ENCODE measurements at places on chromosomes 5 and 9.

DNA sequence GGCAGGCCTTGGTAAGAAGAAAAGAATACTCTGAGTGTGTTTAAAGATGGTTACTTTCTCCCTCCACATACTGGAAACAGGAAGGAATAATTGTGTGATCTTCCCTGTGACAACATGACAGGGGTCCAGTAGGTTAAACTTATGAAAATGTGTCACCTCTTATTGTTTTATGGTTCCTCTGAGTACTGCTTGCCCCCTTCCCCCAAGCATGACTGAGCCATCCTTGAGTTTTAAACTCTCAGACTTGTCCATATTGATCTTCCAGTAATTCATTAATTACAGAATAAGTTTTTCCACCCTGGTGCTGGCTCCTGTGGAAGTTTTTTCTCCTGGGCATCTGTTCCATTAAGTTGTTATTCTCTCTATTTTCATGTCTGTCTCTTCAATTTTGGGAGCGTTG lies 95.8 kb downstream of the CNTLN start:
- no peak for DNase-seq

GRCh38 chr9:111572950-111573604 lies 26.4 kb downstream of the PTGR1 start:
- no peak for DNase-seq

GRCh38 chr9:123470121-123470782 lies 114.3 kb downstream of the CRB2 start:
- no peak for DNase-seq

DNA sequence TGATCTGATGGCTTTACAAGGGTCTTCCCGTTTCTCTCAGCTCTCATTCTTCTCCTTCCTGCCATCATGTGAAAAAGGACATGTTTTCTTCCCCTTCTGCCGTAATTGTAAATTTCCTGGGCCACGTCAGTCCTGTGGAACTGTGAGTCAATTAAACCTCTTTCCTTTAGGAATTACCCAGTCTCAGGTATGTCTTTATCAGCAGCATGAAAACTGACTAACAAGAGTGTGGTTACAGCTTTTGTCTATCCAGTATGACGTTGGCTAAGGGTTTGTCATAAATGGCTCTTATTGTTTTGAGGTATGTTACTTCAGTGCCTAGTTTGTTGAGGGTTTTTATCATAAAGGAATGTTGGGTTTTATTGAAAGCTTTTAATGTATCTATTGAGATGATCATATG lies 501.6 kb downstream of the CAAP1 start:
- DNase-seq: no peak

DNA sequence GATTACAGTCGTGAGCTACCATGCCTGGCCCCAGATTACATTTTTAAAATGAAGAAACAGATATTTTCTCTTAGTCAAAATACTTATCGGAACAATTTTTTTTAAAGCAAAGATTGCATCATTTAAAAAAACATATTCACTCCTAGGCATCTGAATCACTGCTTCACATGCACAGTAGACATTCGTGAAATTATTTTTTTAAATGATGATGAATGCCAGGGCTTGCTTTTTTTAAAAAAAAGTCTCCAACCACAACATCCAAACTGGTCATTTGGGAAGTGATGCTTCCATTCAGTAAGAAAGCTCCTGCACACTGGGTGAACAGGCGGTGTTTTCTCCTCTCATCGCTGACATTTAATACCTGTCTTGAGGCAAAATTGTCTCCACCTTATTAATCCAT lies 223.0 kb upstream of the DMRT1 start:
- no peak for DNase-seq

DNA sequence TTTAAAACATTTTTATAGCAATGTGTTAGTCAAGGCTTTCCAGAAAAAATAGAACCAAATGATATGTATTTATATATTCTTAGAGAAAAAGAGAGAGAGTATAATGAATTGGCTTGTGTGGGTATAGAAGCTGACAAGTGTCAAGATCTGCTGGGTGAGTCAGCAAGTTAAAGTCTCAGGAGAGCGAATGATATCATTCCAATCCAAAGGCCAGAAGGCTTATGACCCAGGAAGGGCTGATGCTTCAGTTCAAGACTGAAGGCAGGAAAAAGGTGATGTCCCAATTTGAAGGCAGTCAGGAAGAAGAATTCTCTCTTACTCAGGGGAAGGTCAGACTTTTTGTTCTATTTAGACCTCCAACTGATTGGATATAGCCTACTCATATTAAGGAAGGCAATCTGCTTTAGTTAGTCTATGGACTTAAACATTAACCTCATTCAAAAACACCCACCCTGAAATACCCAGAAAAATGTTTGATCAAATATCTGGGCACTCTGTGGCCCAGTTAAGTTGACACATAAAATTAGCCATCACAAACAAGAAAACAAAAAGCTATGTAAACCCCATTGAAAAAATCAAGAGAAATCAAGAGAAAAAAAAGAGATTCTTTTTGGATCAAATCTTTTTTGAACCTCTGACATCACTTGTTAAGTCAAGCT lies 189.6 kb downstream of the PIK3R1 start:
- DNase-seq: no peak

- no peak for DNase-seq
Measured at GRCh38 chr5:8577792-8578191, 708.8 kb downstream of the MTRR start.

DNA sequence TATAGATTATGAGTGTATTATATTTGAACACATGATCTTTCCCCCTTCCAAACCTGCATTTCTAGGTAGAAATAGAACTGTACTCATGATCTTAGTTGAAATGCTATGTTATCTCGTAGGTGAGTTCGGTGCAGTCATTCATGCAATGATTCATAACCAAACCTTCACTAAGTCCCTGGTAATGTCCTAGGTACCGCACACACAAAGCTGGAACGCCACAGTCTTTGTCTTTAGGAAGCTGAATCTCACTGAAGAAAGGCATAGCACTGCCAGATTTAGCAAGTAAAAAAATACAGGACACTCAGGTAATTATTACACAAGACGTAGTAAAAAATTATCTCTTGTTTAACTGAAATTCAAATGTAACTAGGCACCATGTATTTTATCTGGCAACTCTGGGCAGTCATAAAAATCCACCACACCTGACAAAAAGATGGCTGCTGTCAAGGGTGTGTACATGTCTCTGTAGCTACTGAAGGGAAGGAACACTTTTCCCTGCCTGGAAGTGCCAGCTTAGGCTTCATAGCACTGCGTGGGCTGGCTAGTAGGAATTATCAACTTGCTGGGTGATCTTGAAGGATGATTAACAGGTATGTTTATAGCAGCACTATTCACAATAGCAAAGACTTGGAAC lies 28.0 kb upstream of the TXN start:
- DNase-seq: no peak

- no peak for DNase-seq
Measured at GRCh38 chr5:169826618-169827017, 153.7 kb downstream of the INSYN2B start.

DNA sequence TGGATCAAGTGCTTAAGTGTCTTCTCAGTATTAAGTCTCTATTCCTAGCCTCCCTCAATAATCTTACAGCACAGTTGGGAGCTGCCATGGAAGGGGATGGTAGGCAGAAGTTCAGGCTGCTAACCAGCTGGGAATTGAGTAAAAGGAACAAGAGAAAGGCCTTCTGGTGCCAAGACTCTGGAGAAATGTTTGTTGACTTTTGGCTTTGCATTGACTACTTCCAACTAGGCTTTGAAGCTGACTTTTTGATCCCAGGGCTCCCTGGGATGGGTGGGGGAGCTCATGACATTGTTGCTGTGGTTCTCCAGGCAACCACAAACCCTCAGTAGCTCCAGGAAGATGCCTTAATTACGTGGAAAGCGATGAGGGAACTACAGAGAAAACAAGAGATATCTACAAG lies 85.2 kb upstream of the HTR4 start:
- DNase-seq: no peak

GRCh38 chr9:135350003-135350315 lies 129.6 kb upstream of the PPP1R26 start:
- no peak for DNase-seq

DNA sequence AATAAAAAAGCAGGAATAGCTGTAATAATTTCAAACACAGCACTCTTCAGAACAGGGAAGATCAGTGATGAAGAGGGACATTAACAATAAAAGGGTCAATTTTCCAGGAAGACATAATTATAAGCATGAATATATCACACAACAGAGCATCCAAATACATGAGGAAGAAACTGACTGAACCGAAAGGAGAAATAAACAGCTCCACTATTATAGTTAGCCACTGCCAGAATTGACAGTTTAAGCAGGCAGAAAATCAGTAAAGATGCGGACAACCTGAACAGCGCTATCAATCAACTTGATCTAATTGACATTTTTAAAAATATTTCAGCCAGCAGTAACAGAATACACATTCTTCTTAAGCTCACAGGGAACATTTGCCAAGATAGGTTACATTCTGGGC lies 89.1 kb downstream of the MED10 start:
- DNase-seq: no peak

DNA sequence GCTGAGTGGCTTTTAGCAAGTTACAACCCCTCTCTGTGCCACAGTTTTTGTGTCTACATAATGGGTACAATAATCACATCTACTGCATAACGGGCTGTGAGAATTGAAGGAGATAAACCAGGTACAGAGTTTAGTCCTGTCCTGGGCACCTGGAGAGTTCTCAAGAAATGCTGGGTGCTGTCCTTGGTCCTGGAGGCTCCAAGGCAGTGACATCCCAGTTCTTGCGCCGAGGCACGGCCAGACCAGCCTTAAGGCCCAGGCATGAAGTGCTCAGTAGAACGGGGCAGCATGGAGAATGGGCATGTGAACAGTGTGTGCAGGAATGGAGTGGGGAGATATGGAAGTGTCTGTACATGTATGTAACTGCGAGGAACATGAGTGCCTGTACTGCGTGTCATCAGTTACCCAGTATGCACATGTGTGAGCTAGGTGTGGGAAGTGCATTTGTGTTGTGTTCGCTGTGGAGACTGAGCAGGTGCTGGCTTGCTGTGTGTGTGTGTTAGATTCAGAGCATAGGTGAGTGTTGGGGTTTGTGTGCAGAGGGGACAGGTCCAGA lies 6.3 kb upstream of the UNC5A start:
- DNase-seq: no peak

DNA sequence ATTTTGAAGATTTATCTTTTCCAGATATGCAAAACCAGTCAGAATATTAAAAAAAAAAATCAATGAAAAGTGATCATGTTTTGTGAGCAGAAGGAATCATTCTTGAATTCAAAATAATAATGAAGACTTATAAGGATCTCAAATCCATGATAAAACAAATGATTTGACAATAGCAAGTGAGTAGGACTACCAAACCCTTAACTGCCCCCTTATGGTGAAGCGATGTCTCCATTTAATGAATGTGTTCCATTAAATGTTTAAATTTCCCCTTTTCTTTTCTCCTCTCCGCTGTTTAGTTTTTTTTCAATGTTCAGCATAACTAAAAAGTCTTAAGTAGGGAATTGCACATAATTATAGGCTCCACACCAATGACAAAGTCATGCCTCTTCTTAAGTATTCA lies 12.2 kb upstream of the MARCHF3 start:
- DNase-seq: no peak

- DNase-seq: peak; percentile 45
Measured at GRCh38 chr5:173324115-173325001, 3.9 kb downstream of the STC2 start.

GRCh38 chr9:5073701-5074100 lies 88.6 kb downstream of the JAK2 start:
- no peak for DNase-seq

- no peak for DNase-seq
Measured at GRCh38 chr5:121691478-121691877, 160.2 kb upstream of the FTMT start.

GRCh38 chr5:124908581-124909451 lies 162.4 kb upstream of the ZNF608 start:
- DNase-seq: no peak

GRCh38 chr5:32276173-32276853 lies 36.4 kb downstream of the MTMR12 start:
- DNase-seq: no peak

DNA sequence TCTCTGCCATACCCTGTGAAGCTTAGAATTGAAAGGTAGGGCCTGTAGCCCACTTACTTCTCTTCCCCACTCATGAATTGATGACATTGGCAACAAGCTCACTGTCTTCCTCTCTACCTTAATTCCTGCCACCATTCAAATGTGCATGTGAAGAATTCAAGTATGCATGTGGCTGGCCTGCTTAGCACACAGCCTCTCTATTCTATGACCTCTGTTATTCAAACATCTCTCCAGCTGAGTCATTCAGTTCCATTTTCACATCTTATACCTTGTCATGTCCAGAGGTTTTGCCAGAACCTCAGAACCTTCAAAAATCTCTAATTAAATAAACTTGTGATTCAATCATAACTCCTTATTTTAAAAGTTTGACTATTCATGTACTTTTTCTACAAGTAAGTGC lies 114.7 kb upstream of the MAN2A1 start:
- DNase-seq: no peak

- DNase-seq: no peak
Measured at GRCh38 chr9:16619914-16620520, 250.5 kb downstream of the BNC2 start.

- no peak for DNase-seq
Measured at GRCh38 chr9:82512728-82513127, 524.2 kb downstream of the SPATA31D1 start.

- no peak for DNase-seq
Measured at GRCh38 chr5:73899916-73900315, 273.9 kb downstream of the ARHGEF28 start.

GRCh38 chr9:121609822-121610637 lies 41.4 kb upstream of the DAB2IP start:
- no peak for DNase-seq

GRCh38 chr9:27518006-27518405 lies 6.1 kb upstream of the IFNK start:
- DNase-seq: no peak

GRCh38 chr5:133088064-133088463 lies 36.3 kb downstream of the HSPA4 start:
- no peak for DNase-seq

- DNase-seq: no peak
Measured at GRCh38 chr9:69873401-69873950, 52.9 kb downstream of the CFAP95 start.

- DNase-seq: no peak
Measured at GRCh38 chr5:16507716-16508115, 42.1 kb upstream of the ZNF622 start.
